ENCODE measurements at places on chromosomes 1 and 21.

DNA sequence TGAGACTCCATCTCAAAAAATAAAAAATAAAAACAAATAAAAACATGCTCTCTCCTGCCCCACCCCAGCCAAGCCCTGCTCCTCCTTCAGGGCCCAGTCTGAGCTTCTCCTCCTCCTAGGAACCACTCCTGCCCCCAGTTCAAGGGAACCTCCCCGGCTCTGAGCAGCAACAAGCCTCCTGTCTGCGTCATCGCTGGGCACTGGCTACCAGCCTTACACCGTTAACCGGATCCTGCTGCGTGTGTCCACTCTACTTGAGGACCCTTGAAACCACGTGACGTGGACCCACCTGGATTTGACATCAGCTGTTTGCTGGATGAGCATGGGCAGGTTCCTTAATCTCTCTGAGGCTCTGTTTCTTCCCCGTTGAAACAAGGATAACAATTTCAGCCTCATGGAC lies 1.6 kb upstream of the TAS1R2 start:
- DNase-seq = no peak

DNA sequence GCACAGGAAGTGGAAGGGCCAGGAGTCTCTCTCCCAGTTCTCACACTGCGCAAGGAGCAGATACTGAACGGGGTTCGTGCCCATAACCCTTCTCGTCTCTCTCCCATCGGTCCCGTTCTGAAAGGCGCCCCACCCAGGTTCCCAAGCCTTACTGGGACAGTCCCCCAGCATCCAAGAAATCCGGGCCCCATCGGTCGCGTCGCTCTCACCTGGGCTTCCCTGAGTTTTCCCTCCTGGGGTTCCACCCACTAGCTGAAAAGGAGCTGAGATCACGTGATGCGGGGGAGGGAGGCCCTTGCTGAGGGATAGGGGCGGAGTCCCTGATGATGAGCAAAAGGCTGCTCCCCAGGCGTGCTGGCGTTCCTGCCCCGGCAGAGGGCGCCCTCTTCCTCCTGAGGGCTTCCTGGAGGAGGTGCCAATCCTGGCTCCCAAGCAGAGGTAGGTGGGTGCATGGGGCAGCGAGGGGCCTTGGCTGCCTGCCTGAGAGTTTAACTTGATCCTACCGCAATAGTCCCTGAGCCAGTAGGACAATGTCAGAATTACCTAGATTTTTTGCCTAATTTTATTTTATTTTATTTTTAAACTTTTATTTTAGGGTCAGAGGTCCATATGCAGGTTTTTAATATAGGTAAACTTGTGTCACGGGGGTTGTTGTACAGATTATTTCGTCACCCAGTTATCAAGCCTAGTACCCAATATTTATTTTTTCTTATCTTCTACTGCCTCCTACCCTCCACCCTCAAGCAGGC lies at the start of gene SPOCD1:
TSS of gene SPOCD1 (minus strand) at position 271 of the 749 bp plus-strand sequence. CDS start 689 bp downstream, outside the sequence.
- DNase-seq = peak; percentile 70

DNA sequence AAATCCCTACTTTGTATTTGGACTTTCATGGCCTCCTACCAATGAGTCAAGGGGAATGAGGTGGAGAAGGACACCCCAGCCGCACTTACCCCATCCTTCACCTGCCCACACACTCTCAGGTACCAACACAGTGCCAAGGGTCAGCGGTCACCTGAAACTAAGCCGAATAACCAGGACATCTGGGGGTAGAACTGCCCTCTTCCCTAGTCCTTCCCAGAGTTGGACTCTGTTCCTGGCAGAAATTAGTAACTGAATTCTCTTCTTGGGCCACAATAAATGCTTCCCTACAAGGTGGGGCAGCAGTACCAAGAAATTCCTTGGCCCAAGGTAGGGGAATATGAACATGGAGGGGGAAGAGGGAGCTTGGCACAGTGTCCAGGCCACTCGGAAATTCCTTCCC lies 7.3 kb downstream of the SLC45A3 start:
- DNase-seq = no peak

DNA sequence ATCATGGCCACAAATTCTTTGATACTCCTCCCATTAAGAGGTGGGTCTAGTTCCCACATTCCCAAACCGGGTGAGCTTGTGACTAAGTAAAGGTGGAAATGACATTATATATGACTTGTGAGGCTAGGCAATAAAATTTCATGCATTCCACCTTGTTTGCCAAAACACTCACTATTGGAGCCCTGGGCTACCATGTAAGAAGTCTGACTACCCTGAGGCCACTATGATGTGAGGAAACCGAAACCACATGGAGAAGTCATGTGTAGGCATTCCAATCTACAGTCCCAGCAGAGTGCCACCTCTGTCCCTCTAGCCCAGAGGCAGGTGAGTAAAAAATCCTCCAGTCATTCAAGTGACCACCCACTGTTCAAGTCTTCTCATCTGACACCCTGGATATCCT lies 17.9 kb upstream of the SMG7 start:
- no peak for DNase-seq

DNA sequence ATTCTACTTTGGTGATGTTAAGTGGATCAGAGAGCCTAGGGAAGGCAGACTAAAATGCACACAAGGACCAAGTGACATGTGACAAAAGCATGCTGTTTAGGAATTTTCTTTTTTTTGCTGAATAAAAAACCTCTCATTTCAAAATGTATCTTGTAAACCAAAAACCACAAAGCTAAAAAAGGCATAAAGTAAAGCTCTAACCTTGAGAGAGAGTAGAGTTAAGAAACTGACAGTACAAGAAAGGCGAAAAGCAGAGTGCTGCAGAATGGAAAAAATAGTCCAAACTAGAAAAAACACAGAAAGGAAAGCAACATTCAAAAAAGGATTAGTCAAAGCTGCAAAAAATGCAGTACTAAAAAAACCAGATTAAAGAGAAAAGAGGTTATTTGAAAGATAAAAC lies 76.5 kb downstream of the EPS15 start:
- DNase-seq = no peak

All from left hindlimb (tissue), 1 donor.